ENCODE measurements at places on chromosomes 1 and 21. TPM values are rescaled to one million over a fixed set of nuclear protein-coding genes. Genes with fewer than 3 reads are reported as not detected.

The ARMH1 gene
- 0.13 TPM for total RNA-seq

The ATP6V1G3 gene
- 0.25 TPM for total RNA-seq

The C1orf35 gene
- total RNA-seq, result 6.8 TPM

The AMY1A gene
- total RNA-seq, result not detected

The RSPO1 gene
- total RNA-seq, result not detected

The PALMD gene
- 10.9 TPM for total RNA-seq

The TEX35 gene
- not detected for total RNA-seq

The RNU1-4 gene
- under 0.01 TPM for total RNA-seq

The BRINP2 gene
- total RNA-seq, result not detected

Data from dermis microvascular lymphatic vessel endothelial cell (primary cell).